Muscle of back (tissue), 13 donors: ENCODE measurements at places on chromosomes 12 and 14. TPM values are rescaled to one million over a fixed set of nuclear protein-coding genes. Genes with fewer than 3 reads are reported as not detected.

DNA sequence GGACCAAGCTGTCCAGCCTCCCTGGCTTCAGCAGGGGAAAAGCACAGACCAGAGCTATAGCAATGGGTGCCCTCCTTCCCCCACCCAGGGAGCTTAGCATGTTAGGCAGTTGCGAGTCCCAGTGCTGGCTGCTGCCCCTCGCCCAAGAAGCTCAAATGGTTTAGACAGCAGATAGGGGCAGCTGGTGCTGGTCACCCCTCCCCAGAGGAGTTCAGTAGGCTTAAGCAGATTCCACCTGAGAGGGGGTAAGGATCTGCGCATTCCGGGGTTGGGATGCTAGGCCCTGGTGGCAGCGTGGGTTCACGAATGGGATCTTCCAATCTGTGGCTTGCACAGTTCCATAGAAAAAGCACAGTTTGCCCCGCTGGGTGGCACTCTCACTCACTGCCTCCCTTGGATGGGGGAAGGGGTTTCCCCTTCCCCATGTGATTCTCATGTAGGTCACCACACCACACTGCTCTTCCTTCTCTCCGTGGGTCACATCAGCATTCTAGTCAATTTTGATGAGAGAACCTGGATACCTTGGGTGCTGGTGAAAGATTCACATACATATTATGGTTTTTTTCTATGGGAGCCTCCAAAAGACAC is 665.6 kb downstream of the C12orf50 start:
- no peak for DNase-seq

DNA sequence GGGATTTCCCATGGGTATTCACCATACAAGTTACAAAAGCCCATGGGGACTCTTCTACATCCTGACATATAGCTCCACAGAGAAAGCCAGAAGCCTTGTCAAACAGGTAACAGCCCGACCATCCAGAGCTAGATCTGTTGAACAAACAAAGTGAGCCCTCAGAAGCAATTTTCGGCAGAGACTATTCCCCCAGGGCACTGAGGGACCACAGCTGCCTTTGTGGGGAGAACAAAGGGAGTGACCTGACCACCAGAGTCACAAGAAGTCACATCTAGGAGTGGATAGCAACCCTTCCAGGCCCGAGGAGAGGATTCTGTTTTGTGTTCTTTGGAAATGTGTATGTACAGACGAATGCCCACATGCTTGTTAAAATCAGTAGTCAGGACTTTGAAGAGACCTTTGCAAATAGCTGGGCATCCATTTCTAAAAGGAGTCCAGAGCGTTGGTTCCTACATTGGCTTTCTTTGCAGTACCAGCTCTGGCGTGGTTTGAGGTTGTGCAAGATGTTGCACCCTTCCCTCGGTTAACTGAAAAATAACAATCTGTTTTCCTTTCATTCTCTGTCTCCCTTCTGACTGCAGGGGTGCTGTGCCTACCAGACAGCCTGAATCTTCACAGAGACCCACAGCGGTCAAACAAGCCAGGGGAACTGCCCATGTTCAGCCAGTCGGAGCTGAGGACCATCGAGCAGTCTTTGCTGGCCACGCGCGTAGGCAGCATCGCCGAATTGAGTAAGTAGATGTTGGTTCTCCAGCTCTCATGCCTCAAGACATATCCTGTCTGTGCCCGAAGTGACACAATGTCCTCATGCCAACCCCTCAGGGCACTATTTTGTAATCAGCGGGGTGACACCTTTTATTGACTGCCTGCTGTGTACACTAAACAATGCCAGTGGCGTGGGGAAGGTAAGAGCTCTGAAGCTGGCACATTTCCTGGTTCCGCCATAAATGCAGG is 165.4 kb upstream of the PWP1 start:
- DNase-seq: no peak

DNA sequence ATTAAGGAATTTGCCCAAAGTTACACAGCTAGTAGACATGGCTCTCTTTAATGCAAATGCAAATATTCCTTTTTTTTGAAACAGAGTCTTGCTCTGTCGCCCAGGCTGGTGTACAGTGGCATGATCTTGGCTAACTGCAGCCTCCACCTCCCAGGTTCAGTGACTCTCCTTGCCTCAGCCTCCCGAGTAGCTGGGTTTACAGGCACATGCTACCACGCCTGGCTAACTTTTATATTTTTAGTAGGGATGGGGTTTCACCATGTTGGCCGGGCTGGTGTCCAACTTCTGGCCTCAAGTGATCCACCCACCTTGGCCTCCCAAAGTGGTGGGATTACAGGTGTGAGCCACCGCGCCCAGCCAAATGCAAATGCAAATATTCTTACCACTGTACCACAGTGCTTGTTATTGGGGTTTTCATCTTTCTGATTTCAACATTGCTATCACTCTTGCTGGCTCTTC is 24.5 kb upstream of the HIGD1C start:
- no peak for DNase-seq

SERPINA12 gene
- not detected for polyA plus RNA-seq

DNA sequence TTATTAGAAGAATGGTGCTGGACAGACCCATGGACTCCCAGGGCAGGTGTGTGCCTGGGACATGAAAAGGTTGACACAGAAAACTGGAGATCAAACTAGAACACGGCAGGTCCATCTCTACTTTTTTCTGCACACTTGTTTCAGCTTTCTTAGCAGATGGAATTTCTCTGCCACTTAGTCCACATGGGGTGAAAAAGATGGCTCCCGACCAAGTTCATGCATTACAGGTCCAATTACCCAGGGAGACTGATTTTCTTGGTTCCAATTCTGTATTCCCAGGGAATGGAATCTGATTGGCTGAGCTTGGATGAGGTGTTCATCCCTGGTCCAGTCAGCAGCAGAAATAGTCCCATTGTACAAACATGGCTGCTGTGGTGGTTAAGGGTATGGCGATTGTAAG is 238.9 kb upstream of the SRRM4 start:
- DNase-seq: no peak

DNA sequence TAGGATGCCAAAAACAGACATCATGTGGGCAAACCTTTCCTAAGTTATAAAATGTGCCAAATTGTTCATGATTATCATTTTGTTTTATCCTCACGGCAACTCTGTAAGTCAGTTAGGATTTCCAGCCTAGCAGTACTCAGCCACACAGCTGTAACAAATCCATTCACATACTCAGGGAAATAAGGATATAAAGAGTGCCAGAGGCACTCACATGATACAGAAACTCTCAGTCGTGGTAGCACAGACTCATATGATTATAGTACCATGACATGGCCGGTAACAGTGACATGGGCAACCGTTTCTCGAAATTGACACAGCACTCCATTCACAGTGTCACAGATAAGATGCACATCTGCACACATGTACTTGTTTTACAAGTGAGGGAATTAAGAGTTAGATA is 344.2 kb downstream of the LRIG3 start:
- no peak for DNase-seq

- DNase-seq: no peak
Measured at GRCh38 chr14:50064993-50065392, 51.4 kb downstream of the VCPKMT start.
